Fibroblast of lung (primary cell): ENCODE measurements at places on chromosomes 5 and 9.

DNA sequence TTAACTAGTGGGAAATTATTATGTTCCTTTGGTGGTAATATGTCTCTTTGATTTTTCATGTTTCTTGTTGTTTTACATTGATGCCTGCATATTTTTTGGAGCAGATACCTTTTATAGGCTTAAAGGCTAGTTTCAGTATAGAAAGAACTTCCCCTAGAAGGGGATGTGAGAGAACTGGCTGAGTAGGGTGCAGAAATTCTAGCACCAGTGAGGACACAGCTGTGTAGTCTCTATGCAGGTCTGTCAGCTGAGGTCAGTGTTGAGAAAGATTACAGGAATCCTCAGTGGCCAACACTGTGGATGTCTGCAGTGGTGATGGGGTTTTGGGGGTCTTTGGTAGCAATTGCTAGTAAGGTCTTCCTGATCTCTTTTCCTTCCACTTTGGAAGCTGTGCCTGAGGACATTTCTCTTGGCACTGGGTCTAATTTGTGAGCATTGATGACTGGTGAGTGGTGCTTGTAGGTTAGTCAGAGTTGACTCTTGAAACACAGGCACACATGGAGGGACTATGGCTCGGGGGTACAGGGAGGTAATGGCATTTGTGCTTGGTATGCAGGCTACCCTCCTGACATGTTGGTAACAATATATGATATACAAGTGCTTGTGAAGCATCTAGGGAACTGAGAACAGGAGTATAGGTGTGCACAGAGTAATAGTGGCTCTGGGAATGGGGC is 221.4 kb downstream of the SPATA31D1 start:
- no peak for DNase-seq

DNA sequence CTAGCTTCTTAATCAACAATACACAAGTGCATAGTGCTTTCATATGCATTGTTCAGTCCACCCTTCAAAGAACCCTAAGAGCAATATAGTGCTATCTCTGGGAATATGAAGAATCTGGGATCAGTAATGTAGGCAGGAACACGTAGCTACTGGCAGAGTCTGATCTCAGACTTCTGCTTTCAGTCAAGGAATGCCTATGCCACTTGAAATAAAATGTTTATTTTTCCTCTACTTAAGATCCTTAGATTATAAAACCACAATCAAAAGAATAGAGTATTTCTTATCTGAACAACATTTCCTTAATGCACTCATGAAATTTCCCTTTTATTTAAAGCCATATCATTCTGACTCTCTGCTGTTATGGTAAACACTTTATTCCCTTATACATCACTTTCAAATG is 1407.8 kb upstream of the C9orf72 start:
- DNase-seq = no peak

- DNase-seq = no peak
Observed at GRCh38 chr9:68711281-68711680, 6.2 kb downstream of the PIP5K1B start.

GRCh38 chr9:131799177-131799823 is 59.4 kb upstream of the RAPGEF1 start:
- DNase-seq = peak; percentile 32

- no peak for DNase-seq
Observed at GRCh38 chr5:173308226-173308625, 20.0 kb downstream of the STC2 start.

- no peak for DNase-seq
Observed at GRCh38 chr9:130304643-130305042, 39.1 kb downstream of the HMCN2 start.

GRCh38 chr5:120504057-120504456 is 40.0 kb downstream of the PRR16 start:
- DNase-seq = peak; percentile 42

- DNase-seq = no peak
Observed at GRCh38 chr9:38010918-38011704, 57.9 kb downstream of the SHB start.

DNA sequence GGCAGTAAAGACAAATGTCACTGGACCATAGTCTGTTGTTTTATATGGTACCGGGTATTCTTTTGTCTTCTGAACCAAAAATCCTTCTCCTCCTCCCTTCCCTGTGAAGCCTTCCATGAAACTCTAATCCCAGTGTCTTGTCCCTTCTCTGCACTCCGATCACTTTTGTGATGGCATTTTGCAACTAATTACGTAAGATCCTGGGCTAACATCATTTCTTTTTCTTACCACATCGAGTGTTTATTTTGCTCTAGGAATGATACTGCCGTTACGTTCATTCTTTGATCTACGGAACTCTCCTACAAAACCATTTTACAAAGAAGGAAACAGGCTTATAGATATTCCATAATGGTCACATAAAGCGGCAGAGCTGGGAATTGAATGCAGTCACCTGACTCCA is 33.7 kb downstream of the SNX18 start:
- DNase-seq = peak; percentile 29

GRCh38 chr9:108386032-108386431 is 469.8 kb downstream of the ACTL7B start:
- no peak for DNase-seq

DNA sequence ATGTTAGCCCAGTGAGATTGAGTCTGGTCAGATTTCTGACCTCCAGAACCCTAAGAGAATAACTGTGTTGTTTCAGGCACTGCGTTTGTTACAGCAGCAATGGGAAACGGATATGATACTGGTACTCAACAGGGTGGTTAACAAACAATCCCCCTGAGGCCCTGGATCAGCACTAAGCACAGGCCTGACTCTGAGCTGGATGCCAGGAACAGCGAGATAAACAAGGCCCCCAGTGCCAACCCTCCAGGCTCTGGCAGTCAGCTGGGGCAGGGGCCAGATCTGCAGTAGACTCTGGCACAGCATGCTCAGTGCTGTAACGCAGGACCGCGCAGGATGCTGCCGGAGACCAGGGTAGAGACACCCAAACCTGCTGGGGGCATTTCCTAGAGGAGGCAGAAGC is 22.1 kb downstream of the CPLX2 start:
- no peak for DNase-seq

GRCh38 chr9:68727636-68728035 is 22.6 kb downstream of the PIP5K1B start:
- DNase-seq = no peak

- no peak for DNase-seq
Observed at GRCh38 chr9:133708246-133709014, 29.7 kb downstream of the SARDH start.

GRCh38 chr5:22896152-22896551 is 43.0 kb upstream of the CDH12 start:
- no peak for DNase-seq

DNA sequence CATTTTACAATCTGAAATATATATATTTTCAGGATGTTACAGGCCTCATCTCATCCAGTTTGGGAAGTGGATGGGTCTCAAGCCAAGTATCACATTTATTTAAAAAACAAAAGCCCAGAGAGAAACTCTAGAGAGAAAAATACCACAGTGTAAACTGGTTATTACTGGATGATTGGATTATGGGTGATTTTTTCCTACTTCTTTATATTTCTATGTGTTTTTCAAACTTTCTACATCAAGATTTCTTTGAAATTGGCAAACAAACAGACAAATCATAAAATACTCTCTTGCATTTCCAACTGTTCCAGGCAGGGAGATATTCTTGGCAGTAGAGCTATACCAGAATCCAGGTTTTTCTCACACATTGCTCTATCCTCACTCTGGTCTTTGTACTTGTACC is 116.0 kb upstream of the SMIM23 start:
- no peak for DNase-seq

- DNase-seq = no peak
Observed at GRCh38 chr9:137027369-137028262, at the start of gene ABCA2. Gene ABCA2 (minus strand): TSS chr9:137028237. CDS start chr9:137028140, 97 bp downstream.

GRCh38 chr9:110619831-110620230 is 40.3 kb upstream of the SVEP1 start:
- peak; percentile 72 for DNase-seq

DNA sequence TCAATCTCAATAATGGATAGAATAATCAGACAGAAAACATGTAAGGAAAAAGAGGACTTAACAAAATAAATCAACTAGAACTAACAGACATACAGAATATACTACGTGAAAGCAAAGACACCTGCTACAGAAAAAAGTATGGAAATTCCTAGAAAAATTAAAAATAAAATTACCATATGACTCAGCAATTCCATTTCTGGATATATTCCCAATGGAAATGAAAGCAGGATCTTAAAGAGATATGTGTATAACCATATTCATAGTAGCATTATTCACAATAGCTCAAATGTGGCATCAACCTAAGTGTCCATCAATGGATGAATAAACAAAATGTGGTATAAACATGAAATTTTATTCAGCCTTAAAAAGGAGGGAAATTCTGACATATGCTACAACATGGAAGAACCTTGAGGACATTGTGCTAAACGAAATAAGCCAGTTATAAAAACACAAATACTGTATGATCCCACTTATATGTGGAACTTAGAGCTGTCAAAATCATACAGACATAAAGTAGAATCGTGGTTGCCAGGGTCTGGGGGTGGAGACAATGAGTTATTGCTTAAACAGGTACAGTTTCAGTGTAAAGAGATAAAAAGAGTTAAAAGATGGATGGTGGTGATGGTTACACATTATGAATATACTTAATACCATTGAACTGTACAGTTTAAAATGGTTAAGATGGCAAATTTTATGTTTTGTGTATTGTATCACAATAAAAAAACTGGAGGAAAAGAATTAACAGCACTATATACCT is 6.9 kb downstream of the PLAA start:
- no peak for DNase-seq

GRCh38 chr5:140219068-140219991 is 44.3 kb downstream of the CYSTM1 start:
- DNase-seq = peak; percentile 32

DNA sequence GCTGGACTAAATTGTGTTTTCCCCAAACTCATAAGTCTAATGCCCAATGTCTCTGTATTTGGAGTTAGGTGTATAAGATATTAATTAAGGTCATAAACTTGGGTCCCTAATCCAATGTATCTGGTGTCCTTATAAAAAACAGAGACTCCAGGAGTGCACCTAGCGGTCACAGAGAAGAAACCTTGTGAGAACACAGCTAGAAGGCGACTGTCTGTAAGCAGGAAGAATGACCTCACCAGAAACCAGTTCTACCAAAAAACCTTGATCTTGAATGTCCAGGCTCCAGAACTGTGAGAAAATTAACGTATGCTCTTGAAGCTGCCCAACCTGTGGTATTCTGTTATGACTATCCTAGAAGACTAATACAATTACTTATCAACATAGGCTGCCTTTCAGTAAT is 591.7 kb upstream of the PTPRD start:
- no peak for DNase-seq

- DNase-seq = no peak
Observed at GRCh38 chr5:142769251-142769792, 855 bp upstream of the ARHGAP26 start.

- no peak for DNase-seq
Observed at GRCh38 chr9:135739271-135740220, 37.6 kb downstream of the KCNT1 start.

DNA sequence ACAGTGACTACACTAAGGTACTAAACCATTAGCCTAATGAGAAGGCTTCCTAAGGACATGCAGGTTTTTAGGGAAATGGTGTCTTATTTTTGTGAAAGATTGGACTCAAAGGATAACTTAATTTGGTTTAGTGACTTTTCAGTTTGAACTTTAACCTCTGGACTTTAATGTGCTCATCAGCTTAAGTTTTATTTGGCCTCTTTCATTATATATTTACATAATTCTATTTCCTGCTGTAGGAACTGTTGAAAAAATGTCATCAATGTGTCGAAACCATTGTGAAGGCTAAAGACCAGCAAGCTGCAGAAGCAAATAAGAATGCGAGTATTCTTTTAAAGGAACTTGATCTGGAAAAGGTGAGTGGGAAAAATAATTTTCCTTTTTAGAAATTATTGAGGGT is 34.3 kb upstream of the EIF4EBP3 start:
- DNase-seq = no peak

DNA sequence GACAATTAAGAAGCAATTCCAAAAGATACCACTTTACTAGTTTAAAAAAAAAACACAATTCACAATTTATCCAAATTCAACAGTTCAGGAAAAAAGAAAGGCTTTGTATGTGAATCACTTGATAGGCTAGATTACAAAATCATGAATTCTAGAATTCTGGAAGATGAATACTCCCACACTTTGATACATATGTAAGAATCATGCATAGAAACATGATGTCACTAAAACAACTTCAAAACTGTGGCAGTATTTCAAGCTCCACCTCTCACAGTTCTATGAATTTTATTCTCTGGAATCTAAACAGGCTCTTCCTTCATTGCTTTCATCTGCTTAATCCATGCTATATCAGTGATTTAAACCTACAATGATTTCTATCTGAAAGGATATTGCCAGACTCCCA is 51.0 kb downstream of the GNAQ start:
- peak; percentile 67 for DNase-seq

GRCh38 chr5:2752821-2753439 is 1.5 kb upstream of the IRX2 start:
- DNase-seq = no peak

DNA sequence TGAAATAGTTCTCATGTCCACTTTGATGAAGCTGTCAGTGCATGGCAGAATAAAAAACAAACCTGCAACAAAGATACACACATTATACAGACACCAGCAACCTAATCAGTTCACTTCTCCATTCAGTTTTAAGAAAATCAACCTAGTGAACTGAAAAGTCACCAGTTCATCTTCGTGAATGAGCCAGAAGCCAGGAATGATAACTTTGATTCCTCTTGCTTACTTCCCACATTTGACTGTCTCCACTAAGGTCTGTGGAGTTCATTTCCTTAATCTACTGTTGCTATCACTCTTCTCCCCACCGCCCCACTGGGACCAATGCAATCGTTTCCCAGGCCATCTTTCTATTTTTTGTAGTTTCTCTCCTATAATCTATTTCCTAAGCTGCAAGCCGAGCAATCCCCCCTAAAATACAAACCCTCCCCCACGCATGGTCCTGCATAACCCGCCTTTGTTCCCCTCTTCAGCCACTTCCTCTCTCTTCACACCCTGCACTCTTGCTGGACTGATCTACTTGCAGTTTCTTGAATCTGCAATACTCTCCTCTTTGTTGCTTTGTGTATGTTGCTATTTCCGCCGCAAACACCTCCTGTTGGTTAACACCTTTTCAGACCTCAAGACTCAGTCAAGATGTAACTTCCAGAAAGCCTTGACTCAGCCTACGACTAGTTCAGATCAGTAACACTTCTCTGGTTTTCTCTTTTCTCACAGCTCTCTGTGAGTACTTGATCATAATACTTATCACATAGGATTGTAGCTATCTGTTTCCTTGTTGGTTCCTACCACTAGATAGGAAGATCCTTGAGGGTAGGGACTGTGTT is 16.6 kb downstream of the STOM start:
- DNase-seq = no peak
